EL (cell line): ENCODE measurements at places on chromosomes 4 and X.

DNA sequence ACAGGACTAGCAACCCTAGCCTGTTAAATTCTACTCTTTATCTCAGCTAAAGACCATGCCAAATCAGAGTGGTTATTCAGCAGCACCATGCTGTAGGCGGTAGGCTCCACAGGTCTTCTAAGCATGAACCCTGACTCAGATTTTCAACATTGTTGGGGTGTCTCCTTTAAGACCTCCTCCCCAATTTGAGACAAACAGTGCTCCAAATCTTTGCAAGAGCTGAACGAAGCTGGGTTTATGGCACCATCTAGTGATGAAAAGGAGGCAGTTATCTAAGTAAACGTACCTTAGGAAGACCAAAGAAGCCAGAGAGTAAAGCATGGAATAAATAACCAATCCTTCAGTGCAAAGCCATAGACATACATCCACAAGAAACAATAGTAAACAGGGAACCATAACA lies 334.5 kb upstream of the SLC7A11 start:
- DNase-seq = peak; percentile 56

- DNase-seq = no peak
These were observed 1088.5 kb upstream of the INTU start for GRCh38 chr4:126544276-126544675.

- no peak for DNase-seq
These were observed 118.9 kb upstream of the RASGEF1B start for GRCh38 chr4:81590596-81590995.

GRCh38 chr4:119299260-119299671 lies 22.7 kb downstream of the FABP2 start:
- DNase-seq = peak; percentile 23

- no peak for DNase-seq
These were observed 94.2 kb upstream of the PPP2R3B start for GRCh38 chrX:480861-481417.

GRCh38 chr4:142512161-142512560 lies 333.9 kb downstream of the INPP4B start:
- DNase-seq = peak; percentile 47

- no peak for DNase-seq
These were observed 121.3 kb downstream of the KIT start for GRCh38 chr4:54779036-54779435.

DNA sequence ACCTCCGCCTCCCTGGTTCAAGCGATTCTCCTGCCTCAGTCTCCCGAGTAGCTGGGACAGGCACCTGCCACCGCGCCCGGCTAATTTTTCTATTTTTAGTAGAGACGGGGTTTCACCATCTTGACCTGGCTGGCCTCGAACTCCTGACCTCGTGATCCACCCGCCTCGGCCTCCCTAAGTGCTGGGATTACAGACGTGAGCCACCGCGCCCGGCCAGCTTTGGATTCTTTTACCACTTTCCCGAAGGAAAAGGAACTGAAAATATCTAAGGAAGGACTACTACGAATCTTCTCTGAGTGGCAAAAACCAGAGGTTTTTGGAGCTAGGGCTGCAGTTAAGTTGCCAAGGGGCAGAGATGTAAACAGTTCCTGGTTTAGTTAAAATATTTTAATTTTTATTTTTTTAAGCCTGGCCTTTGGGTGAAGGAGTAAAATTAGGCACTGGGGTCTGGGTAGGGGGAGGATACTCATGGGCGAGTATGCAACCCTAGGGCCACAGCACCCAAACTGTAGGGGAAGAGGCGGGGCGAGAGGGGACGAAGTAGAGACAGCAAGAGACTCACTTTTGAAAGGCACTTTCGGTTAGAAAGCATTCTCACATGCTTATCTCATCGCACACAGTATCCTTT lies 525 bp upstream of the CISD2 start:
- DNase-seq = no peak

GRCh38 chr4:99390055-99390454 lies 37.5 kb upstream of the ADH1C start:
- DNase-seq = peak; percentile 14

GRCh38 chr4:16269240-16269639 lies 43.0 kb upstream of the TAPT1 start:
- no peak for DNase-seq

DNA sequence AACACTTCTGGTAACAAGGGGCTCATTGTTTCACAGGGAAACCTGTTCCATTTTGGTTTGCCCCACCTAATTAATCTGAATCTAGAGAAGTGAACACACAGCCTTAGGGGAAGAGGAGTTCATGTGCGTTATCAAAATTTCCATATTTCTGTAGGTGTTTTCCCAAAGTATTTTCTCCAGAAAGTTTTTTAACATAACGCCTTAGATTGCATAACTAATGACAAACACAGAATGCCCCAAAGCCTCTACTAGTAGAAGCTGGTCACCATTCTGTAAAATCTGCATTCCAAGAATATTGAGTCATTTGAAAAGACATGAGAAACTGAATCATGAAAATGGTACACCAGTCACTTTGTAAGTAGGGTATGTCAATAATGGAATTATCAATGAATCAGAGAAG lies 41.1 kb downstream of the IL13RA2 start:
- peak; percentile 58 for DNase-seq

DNA sequence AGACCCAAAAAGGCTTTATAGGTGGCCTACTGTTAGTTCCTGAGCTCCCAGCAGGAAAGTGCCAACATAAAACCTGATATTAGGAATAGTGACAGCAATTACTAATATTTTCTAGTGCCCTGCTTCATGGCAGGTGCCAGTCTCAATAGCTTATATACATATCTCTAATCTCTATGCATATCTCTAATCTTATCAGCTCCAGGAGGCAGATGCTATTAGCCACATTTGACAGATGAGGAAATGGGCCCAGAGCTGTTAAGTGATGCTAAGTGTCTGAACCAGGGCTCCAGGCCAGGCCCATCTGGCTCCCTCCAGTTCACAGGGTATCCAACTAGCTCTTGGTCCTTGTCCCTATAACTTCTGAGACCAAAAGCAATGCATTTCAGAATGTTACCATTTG lies 142.5 kb downstream of the CHIC2 start:
- no peak for DNase-seq

DNA sequence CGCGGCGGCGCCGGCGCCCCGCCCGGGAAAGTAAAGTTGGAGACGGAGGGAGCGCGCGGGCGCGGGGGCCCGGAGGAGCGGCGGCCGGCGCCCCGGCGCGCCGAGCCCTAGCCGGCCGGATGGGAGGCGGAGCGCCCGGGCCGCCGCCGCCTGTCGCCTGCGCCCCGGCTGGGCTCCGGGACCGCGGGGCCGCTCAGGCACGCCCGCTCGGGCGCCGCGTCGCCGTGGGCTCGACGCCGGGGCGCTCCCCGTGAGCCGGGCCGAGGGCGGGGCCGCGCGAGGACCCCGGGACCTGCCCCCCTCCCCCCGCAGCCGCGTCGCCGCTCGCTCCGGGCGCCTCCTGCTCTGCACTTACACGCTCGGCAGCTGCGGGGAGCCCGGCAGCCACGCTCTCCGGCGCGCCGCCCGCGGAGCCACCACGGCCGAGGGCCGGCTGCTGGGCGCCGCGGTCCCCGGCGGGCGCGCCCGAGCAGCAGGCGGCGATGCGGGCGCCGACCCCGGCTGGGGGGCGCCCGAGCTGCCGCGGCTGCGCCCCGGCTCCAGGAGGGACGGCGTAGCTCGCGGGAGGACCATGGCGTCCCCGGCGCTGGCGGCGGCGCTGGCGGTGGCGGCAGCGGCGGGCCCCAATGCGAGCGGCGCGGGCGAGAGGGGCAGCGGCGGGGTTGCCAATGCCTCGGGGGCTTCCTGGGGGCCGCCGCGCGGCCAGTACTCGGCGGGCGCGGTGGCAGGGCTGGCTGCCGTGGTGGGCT lies at the start of gene ADRA2C:
Gene ADRA2C (plus strand): TSS at position 350 of the 749 bp plus-strand sequence. CDS start 222 bp downstream, at position 572.
- DNase-seq = peak; percentile 13

DNA sequence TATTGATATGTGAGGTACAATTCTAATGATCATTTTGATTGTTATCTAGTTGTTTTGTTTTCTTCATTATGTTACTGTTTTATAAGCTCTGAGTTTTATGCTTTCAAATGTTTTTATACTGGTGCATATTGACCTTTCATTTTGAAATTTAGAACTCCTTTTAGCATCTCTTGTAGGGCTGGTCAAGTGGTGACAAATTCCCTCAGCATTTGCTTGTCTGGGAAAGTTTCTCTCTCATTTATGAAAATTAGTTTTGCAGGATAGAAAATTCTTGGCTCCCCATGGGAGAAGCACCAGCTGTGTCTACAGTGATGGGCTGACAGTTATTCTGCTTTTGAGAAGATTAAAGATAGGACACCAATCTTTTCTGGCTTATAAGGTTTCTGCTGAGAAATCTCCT lies 105.3 kb upstream of the SPRY1 start:
- DNase-seq = no peak

DNA sequence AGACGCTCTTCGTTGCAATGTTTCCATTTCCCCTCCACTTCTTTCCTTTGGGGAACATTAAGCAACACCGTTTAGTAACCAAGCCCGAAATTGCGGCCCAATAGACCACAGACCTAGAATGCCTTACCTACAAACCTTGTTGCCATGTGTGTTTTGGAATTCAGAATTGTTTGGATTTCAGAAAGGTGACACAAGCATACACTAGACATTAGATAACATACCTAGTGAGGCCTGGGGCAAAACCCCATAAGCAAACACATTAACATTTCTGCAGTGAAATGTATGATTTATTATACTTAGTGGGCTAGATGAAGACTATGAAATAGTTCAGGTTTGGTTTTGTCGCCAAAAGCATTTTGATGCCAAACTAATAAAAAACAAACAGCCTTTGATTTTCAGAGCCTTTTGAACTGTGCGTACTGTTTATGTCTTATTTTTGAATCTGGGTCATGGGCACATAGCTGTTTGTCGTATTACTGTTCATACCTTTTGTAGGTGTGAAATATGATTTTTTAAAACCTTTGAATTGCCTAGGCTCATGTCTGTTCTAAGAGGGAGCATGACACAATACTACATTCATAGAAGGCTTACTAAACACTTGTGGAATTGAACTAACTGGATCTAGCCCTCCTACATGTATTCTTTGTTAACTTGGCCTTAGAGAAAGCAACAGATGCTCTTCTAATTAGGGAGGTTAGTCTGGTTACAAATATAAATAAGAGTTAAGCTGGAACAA lies 88.6 kb upstream of the TMEM164 start:
- DNase-seq = no peak

DNA sequence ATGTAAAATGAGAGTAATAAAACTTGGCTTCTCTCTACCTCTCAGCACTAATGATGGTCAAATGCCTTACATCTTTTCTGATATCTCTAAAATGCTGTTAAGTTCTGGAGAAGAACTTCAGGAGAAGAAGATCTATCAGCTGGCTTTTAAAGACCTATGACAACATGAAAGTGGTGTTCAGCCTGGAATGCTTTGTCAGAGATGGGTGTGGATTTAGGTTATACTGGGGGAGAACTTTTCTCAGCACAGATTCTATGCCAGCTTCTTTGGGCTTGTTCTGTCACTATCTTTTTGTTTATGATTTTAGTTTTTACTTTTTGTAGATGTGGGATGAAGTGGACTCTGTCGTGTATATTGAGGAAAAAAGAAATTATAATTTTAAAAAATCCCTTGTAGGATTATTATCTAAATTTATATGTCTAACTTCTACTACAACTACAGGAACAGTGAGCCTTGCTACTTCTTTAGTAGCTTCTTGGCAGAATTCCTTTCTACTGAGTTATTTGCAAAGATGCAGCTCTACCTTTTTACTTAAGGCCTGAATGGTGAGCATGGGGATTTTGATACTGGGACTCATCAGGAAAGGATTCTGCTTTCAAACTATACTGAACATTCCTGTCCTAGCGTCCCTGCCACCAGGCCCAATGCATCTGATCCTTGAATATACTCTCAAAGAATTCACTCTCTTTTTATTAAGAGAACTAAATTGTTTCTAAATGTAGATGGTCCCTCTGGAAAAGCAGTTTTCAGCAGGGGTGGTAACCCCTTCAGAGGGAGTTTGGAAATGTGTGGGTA lies 19.6 kb downstream of the CYP2U1 start:
- DNase-seq = peak; percentile 14

DNA sequence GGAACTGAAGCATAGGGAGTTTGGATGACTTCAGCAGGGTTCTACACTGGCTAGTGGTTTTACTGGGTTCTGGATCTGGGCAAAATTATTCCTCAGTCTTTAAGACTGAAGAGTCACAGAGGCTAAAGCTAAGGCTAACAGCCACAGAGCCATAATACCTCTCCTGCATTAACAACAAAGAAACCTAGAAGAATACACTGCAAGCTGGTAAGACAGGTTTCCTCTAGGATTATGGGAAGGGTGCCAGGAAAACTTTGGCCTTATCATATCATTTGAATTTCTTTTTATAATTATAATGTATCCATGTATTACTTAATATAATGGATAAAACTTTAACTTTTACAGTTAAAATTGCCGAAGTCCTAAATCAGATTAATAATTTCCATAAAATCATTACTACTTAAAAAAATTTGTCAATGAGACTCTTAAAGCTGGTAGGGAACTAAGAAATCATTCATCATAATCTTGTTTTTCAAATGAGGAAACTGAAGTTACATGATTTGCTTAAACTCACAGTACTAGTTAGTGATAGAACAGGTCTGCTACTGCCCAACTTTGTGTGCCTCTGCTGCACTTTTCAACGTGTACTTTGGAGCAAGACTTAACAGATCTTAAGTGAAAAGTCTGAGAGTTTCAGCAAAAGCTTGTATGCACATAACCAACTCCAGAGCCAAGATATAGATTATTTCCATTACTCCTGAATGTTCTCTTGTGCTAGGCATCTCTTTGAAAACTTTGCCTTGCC lies 24.2 kb upstream of the PGRMC2 start:
- DNase-seq = no peak

DNA sequence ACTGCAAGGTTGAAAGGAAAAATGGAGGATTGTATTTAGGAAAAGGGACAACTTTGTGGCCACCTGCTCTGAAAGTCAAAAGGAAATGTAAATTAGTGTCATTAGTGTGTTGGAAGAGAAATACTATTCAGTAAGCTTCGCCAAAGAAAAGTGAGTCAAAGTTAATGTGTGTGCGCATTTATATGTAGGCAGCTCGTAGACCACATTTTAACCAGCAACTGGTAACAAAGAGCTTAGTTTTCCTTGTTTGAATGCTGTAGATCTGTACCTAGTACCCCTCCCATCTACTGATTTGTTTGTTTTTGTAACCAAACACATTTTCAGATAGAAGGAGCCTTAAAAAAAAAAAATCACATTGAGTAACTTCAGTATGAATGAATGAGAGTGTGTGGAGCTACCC lies 69.3 kb downstream of the GPAT3 start:
- no peak for DNase-seq

- DNase-seq = no peak
These were observed 112.8 kb upstream of the DMD start for GRCh38 chrX:33324099-33324498.

DNA sequence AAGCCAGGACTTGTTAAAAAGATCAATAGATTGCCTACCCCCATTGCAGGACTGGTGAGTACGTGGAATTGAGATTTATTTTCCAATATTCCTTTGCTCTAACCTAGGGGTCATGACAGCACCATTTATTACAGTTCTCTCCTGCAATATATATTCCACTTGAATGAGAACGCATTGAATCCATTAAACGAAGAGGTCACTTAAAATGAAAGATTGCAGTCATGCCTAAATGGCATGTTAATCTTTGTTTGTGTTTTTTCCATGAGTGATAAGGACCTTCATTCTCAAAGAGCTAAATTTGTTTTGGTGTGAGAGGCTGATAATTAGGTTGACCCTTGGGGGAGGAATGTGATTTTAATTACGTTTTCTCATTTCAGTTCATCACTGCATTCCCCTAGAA lies 13.5 kb upstream of the LIMCH1 start:
- no peak for DNase-seq
